Stimulated activated CD4-positive, alpha-beta T cell treated with anti-CD3 and anti-CD28 coated beads, Interleukin-12 subunit alpha, Interleukin-12 subunit beta, amount 100 ng/mL, for 4 hours (primary cell): ENCODE measurements at places on chromosomes 5 and 9.

DNA sequence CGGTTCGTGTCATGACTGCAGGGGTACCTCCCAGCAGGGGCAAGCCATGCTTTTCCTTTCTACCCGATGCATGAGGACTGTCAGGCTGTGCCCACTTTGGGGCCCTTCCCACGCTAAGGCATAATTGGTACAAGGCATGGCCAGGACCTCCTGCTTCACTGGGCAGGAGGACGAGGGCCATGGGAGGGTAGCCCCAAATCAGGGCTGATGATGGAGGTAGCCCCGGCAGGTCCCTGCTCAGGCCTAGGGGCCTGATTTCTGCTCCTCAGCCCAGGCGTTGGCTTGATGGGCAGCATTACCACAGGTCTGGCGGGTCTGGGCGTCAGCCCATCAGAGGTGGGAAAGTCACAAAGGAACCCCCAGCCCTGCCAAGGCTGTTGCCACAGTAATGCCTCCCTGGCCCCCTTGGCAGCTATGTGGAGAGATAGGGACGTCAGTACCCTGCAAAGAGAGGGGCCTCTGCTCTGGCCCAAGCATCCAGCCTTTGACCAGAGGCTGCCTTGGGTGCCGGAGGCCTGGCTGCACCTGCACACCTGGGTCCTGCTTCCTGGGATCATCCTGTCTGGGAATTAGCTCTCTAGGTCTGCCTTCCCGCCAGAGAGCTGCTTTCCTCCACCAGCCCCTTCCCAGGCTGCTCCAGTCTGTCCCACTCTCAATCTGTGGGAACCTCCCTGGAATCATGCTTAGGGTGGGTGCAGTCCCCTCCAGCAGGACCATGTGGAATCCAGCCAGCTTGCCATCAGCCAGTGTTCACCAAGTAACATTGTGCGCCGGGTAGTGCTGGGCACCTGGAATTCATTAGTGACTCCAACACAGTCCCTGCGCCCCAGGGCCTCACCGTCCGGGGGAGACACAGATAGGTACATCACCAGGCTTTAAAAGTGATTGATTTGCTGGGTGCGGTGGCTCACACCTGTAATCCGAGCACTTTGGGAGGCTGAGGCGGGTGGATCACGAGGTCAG lies 15.4 kb downstream of the TSPAN17 start:
- no peak for DNase-seq

- DNase-seq, result no peak
Observed at GRCh38 chr5:34915856-34916192, 313 bp downstream of the BRIX1 start.

- peak; percentile 8 for DNase-seq
Observed at GRCh38 chr9:128558431-128559310, 6.3 kb downstream of the SPTAN1 start.

DNA sequence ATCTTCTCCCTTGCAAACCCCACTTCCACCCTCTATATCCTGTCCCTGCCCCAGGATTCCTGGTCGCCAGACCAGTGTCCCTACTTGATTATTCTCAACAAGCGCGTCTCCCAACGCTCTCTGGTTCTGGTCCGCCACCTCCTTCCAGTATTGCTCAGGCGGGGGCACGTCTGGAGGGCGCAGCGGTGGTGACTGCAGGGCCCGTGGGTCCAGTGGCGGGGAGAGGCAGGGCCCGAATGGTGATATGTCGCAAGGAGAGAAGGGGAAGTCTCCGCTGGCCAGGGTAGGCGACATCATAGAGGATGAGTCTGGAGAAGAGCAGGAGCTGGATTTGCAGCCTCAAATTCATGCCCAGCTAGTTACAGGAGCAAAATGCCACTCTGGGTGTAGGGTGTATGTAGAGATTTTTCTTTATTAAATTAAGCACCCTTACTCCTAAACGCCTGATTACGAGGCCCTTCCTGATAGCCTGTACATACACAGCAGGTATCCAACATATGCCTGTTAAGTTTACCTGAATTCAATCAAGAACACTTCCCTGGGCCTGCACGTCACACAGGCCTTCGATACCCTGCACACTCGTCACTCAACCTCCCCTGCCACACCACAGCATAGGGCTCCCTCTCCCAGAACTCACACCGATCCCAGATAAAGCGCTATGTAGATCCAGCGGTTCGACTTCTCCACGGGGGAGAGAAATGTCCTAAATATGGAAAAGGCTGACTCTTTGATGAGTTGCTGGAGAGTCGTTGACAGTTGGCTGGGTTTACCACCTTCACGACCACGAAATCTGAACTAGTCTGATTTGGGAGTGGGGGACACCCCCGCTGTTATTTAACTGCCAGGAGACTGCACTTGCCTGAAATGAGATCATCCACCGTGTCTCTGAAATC lies 4.8 kb downstream of the MCIDAS start:
- no peak for DNase-seq

DNA sequence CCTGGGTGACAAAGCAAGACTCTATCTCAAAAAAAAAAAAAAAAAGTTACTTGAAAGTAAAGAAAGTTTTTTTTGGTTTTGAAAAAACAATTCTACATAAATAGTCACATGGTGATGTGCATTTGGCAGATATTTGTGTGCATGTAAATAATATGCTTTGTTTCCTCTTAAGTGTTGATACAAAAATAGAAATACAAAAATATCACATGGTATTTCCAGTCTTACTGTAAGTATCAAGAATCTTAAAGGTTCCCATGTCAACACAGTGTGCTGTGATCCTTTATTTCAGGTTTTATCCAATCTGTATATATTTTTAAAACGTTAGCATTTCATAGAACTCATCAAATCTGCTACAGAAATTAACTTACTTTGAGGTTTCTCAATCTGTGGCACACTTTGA lies 521.9 kb downstream of the TLE4 start:
- no peak for DNase-seq

GRCh38 chr5:178116143-178116885 lies 3.0 kb downstream of the N4BP3 start:
- peak; percentile 36 for DNase-seq

GRCh38 chr5:13625616-13626198 lies 318.8 kb downstream of the DNAH5 start:
- DNase-seq, result no peak

GRCh38 chr9:16575142-16575985 lies 295.1 kb downstream of the BNC2 start:
- no peak for DNase-seq

GRCh38 chr9:22241024-22241423 lies 205.6 kb upstream of the DMRTA1 start:
- DNase-seq, result no peak

- no peak for DNase-seq
Observed at GRCh38 chr5:157252711-157253465, 13.0 kb upstream of the CYFIP2 start.

- no peak for DNase-seq
Observed at GRCh38 chr5:54098267-54098666, 212.1 kb downstream of the ARL15 start.

- no peak for DNase-seq
Observed at GRCh38 chr9:107375651-107376369, 92.7 kb downstream of the RAD23B start.

DNA sequence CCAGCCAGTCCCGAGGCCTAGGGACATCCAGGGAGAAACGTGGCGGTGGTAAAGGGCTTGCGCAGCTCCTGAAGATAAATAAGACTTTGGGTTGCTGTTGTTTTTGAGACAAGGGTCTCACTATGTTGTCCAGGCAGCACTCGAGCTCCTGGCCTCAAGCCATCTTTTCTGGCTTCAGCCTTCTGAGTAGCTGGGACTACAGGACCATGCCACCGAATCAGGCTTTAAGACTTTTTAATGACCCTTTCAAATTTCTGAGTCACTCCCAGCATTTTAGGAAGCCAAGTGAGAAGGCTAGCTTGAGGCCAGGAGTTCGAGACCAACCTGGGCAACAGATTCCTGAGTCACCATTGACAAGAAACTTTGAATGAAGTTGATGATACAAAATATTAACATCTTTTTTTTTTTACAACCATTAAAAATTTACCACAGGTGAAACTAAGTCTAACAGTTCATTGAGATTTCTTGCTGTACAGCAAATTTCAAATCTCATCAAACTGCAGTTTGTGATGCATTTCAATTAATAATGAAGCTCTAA lies 817 bp upstream of the GNE start:
- DNase-seq, result no peak

DNA sequence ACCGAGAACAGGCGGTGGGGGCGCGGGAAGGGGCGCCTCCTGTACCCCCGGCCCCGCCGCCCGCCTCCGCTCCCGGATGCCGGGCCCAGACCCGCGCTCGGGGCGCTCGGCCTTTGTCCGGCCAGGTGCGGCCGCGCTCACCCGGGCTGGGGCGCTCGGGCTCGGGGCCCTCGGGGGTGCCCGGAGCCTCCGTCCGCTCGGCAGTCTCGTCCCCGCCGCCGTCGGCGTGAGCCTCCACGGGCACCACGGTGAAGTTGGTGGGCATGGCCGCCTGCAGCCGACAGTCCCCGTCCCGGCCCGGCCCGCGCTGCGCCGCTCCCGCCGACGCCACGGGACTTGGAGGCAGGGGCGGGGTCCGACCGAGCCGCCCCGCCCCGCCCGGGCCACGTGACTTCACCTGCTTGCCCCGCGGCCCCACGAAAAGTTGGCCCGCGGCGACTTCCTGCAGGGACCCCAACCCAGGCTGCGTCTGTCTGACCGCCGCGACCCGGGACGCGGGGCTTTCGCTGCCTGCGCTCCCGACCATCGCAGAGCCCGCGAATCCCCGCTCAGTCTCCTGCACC lies at the start of gene SLC12A7:
SLC12A7 (minus strand) TSS at position 337 of the 563 bp plus-strand sequence; CDS start at position 265, 72 bp downstream.
- DNase-seq, result peak; percentile 68

- DNase-seq, result no peak
Observed at GRCh38 chr5:9124071-9124470, 421.8 kb downstream of the SEMA5A start.

- DNase-seq, result no peak
Observed at GRCh38 chr5:2758632-2759031, 7.2 kb upstream of the IRX2 start.

- no peak for DNase-seq
Observed at GRCh38 chr9:128002959-128003358, 22.2 kb upstream of the EEIG1 start.

- no peak for DNase-seq
Observed at GRCh38 chr5:98570661-98571191, 202.7 kb upstream of the RGMB start.

DNA sequence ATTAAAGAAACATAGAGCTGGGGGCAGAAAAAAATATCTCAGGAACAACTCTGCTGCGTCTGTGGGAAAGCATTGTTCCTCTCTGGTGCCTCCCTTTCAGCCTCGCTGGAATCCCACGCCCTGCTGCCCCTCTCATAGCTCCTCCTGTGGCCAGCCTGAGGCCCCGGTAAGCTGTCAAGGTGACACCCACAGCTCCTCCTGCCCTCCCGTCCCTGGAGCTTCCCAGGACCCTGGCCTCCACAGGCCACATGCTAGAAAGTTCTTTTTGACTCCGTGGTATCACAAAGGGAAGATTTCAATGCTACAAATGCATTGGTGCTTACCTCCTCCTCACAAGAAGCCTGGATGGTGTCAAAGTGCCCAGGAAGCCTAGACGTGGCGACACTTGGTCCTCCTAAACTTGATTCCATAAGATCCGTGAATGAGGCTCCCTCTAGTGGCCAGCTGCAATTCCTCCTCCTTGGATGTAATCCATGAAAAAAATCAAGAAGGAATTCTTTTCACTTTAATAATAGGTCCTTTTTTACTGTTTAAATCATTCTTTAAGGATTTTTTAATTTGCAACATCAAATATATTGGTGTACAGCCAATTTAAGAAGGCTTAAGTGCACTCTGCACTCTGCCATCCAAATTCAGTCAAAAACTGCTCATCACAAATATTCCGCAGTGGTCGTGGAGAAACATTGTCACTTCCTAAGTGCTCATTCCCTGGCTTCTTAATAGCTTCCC lies 104.9 kb downstream of the CFAP90 start:
- peak; percentile 33 for DNase-seq

DNA sequence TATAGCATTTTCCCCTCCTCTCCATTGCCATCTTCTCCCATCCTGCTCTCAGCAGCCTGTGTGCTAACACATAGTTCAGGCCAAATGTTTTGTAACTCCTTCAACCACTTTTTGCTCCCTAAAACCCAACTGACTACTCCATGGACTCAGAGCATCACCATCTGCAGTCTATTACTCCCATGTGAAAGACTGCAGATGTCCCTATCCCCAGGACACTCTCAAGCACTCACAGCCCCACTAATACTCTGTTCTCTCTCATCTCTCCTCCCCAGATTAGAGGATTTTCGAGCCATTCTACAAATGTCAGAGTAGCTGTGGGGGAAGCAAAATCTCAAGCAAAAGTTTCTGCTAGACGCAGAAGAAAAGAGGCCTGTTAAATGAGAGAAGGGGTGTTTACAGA lies 99.3 kb downstream of the ITGA1 start:
- no peak for DNase-seq

GRCh38 chr9:110141227-110141793 lies 66.6 kb downstream of the C9orf152 start:
- DNase-seq, result no peak

- DNase-seq, result no peak
Observed at GRCh38 chr5:150340614-150341255, 16.8 kb upstream of the TCOF1 start.

DNA sequence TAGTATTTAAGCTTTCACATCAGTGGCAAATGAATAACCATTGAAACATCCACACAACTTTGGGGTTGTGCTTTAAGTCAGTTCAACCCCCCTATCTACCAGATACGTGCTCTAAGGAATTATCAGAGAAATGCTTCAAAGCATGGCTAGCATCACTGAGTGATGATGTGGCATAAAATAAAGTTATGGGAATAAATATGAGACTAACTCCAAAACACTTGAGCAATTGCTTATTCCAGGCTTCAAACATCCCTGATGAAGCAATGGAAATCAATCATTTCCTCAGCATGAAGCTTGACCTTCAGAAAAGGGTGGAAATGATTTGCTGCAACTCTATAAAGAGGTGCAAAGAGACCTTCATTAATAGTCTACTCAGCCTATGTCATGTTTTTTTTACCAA lies 292.0 kb upstream of the SMC2 start:
- DNase-seq, result no peak

DNA sequence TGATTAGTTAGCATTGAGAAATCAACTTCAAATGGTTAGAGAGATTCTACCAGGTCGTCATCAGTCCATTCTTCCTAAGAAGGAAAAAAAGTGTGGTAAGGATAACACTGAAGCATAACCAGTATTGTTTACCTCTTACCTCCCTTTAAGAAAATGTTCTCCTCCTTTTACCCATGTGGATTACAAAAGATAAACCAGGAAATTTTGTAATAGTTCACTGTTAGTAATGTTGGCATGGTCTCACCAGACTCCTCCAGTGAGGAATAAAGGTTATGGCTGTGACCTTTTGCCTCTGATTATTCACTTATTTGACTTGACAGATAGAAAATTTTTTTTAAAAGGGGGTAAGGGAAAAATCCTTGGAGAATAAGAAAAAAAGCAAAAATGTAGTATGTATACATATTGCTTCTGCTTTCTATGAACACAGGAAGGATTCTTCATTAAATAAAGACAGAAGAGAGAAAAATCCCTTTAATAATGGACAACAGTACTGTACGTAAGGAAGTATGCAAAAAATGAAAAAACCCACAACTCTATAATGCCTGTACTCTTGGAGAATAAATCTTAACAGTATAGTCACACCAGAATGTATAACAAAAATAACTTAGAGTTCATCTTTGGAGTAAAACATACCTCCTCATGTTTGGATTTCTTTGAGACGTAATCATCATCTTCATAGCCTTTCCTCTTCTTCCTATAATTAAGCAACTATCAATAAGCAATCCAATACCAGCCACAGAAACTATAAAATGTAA lies 18.1 kb downstream of the CCNH start:
- DNase-seq, result no peak

- DNase-seq, result no peak
Observed at GRCh38 chr5:178441486-178442270, 148.5 kb downstream of the COL23A1 start.

GRCh38 chr5:171728686-171729085 lies 56.9 kb upstream of the SMIM23 start:
- no peak for DNase-seq

- DNase-seq, result no peak
Observed at GRCh38 chr9:93620041-93620506, 43.7 kb downstream of the PHF2 start.
